8988T (cell line): ENCODE measurements at places on chromosomes 1 and 21.

DNA sequence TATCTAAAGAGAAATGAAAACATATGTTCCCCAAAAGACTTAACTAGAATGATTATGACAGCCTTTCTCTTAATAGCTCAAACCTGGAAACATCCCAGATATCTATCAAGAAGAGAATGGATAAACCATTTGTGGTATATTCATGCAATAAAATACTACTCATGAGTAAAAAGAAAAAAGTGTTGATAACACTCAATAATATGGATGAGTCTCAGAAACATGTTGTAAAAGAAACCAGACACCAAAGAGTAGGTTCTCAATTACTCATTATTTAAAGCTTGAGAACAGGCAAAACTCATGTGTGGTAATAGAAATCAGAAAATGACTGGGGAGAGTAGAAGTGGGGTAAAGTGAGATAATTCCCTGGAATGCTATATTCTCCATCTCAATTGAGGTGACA is 154.1 kb downstream of the PHTF1 start:
- no peak for DNase-seq

DNA sequence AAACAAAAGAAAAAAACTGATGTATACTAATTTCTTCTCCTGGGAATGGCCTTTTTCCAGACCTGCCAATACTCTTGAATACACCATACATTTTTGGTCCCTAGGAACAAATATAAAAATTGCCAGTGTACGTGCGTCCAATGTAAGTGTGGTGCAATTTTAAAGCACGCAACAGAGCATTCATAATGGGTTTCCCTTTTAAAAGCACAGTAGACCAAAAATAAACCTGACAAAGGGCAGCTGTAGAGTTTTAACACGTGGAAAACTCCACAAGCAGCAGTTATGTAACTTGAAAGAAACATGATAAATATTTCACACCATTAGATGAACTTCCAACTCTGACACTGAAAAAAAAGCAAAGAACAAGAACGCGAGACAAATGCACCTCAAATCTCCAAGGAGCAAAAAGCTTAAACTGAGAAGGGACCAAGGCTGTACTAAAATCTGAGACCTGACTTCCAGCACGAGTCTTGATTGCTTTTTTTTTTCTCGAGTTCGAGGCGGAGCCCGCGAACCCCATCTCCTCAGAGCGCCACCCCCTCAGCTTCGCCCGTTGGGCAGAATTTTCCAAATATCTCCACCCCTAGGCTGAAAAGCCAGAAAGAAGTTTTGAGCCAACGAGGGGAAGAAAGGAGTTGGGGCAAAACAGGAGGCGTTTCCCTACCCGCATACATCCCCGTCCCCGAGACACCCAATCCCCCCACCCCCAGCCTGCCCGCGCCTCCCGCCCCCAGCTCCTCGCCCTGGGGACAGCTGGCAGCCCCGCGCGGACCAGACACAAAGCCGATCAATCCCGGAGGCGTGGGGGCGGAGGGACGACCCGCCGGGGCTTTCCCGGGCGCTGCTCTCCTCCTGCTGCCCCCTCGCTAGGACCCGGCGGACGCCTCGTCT is at the start of gene JAM2:
Gene JAM2 (plus strand): TSS at position 599 of the 891 bp plus-strand sequence. CDS start 564 bp downstream, outside the sequence.
- DNase-seq: peak; percentile 14

GRCh38 chr1:227364657-227365056 is 46.4 kb upstream of the CDC42BPA start:
- no peak for DNase-seq

DNA sequence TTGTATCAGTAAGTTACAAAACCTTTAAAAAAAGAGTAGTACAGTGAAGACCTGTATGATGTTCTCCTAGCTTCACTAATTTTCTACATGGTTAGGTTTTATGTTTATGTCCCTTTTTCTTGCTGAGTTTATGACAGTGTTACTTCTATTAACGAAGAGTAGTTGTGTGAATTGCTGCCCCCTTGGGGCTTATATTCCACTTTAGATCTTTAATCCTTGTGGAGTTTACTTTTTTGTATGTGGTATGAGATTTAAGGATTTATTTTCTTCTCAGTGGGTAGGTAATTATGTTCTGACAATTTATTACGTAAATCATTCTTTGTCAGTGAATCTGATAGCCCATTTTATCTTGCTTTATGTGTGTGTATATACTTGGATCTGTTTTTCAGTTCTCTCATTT is 14.8 kb downstream of the KCTD3 start:
- no peak for DNase-seq

- DNase-seq: no peak
Measured at GRCh38 chr1:60681095-60681860, 401.1 kb upstream of the NFIA start.

GRCh38 chr1:79364896-79365295 is 358.4 kb upstream of the ADGRL4 start:
- no peak for DNase-seq

DNA sequence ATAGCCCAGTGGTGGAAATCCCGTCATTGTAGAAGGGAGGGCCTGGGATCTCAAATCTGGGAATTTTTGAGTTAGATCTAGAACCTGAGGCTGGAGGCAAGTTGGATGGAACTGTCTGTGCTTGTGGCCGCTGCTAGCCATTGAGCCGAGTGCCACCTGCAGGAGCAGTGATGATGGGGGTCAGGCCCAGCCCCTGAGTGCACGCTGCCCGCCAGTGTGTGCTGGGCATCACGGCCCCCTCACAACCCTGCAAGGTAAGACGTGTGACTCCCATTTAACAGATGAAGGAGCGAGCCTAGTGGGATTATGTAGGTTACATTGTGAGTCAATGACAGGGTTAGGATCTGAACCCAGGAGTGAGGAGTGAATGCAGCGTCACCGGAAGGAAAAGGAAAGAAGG is 407.2 kb downstream of the CAMTA1 start:
- DNase-seq: no peak

GRCh38 chr1:107293901-107294613 is 153.2 kb downstream of the NTNG1 start:
- DNase-seq: no peak

DNA sequence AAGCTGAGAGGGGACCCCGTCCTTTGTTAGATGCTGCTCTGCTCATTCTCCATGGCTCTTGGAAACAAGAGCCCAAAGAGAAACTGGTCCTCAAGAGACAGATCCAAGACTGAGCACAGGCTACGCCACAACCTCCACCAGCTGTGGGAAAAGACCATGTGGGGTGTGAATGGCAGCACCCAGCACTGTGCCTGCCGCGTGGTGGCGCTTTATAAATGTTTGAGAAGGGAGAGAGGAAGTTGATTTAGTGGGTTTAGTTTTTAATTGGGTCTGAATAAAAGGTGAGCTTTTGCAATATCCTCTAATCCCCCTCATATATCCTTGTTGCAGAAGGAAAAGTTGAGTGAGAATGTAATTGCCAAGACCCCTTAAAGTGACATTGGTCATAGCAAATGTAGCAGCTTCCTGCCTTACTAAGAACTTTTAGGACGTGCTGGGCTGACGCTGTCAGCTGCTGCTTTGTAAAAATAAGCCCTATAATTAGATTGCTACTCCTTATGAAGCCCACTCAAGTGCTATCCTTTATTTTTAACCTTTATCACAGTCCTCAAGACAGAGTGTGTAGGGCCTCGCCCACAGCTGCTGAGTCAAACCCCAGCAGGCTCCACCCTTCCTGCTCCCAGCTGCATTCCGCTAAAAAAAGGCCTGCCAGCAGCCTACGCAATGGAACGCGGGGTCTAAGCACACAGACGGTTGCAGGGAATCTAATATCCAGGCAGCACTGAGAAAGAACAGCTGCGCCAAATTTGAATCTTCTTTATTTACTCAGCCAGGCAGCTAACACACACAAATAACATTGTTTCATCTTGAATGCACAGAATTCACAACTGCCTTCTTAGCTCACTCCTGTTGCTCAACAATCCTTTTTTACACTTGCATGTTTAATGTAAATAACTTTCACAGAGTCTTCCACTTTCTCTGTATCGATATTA is 47.4 kb upstream of the PRDX6 start:
- DNase-seq: peak; percentile 23

DNA sequence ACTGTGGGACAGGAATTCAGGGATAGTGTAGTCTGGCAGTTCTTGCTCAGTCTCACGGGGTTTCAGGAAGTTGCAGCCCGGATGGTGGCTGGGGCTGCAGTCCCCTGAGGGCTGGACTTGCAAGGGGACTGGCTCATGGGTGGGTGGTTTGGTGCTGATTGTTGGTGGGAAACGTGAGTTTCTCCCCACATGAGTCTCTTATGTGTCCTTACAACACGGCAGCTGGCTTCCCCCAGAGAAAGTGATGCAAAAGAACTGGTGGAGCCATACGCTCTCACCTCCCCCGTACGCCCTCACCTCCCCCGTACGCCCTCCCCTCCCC is 64.9 kb downstream of the EVA1C start:
- no peak for DNase-seq

DNA sequence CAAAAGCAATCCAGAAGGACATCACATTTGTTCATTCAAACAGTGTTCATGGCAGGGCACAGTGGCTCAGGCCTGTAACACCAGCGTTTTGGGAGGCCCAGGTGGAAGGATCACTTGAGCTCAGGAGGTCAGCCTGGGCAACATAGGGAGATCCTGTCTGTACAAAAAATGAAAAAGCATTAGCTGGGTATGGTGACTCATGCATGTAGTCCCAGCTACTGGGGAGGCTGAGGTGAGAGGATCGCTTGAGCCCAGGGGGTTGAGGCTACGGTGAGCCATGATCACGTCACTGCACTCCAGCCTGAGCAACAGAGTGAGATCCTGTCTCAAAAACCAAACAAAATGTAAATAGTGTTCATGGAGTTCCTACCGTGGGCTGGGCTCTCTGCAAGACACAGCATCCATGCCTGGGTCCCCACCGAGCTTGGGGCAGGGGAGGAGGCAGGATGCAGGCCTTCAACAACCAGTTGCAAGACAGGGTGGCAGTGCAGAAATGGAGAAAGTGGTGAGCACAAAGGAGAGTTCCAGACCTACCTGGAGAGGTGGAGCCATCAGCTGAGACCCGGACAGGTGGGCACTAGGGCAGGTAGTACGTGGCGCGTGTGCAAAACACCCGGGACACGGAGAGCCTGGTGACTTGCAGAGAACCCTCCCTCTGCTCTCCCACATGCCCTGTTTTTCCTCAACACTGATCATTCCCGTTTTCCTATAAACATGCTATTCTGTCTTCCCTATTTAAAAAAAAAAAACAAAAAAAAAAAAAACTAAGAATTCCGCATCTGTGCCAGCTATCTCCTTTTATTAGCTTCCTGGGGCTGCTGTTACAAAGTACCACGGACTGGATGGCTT is 138.9 kb downstream of the TOMM20 start:
- DNase-seq: no peak

- DNase-seq: no peak
Measured at GRCh38 chr1:221284028-221284427, 404.8 kb downstream of the HLX start.

DNA sequence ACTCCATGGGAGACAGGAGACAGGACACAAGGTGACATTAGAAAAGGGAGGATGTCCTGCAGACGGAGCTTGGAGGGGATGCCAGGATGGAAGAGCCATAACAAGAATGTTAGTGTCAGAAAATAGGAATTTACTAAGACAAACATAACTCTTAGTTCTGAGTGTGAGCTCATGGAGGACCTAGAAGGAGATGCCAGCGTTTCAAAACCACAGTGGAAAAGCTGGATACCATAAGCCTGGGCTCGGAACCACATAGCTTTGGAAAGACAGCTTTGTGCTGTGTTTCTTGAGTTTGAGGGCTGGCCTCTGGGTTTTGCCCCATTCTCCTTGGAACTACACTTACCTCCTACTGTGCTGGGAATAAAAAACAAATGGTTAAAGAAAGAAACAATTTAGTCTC is 128.4 kb downstream of the S1PR1 start:
- DNase-seq: no peak

DNA sequence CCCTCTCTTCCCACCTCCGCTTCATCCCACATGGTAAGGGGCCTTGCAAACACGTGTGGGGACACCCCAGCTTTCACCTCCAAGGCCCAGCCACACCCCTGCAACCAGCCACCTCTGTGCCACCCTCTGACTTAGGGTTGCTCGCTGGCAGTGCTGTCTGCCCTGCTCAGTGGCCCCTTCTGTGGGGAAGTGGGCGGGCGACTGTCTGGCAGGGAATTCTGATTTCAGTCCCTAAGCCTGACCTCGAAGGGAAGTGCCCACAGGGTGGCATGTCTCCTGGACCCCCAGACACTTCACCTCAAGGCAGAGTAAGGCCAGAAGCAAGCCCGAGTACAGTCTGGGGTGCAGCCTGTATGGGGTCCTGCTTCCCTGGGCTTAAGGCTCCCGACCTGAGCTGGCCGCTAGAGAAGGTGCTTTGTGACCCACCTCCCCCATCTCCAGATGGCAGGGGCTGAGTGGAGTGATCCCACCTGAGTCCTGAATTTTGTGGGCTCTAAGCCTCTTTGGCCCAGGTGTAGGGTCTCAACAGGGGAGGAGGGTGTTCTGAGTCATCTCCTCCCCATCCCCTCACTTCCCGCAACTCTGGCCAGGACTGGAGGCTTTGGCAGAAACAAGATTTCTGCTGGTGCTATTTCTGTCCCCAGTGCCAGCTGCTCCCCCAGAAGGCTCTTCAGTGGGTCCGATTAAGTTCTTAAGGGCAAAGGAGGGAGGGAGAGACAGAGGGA is 7.0 kb downstream of the RD3 start:
- DNase-seq: no peak

GRCh38 chr1:222459652-222460051 is 88.3 kb downstream of the HHIPL2 start:
- no peak for DNase-seq

DNA sequence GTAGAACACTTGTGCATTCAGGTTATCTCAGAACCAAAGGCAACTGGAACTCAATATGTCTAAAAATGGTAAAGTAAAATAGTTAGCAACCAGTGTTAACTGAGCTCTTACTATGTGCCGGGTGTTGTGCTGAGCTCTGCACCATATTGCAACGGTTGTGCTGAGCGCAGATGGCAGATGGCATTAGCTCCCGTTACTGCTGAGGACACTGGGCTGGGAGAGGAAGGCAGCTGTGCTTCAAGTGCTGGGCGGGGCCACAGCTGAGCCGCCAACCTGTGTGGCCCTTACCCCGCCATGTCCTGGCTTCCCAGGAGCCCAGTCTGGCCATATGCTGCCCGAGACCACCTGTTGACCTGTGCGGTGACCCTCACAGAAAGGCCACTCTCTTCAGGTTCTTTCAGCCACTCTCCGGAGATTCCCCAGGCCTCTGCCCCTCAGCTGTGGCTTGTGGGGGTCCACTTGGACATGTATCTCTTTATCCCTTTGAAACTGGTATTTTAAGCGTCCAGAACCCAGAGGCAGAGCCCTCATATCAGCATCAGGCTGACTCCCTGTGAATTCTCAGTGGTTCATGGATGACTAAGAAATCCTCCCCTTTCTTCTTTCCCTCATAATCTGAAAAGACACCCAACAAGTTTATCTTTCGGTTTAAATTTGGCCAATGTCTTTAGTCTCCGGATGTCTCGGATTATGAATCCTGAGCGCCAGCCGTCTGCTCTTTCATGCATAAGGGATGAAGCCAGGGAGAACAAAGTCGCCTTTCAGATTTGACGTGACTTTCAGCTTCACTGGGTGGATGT is 26.4 kb downstream of the LDLRAP1 start:
- DNase-seq: no peak
